RWPE2 (cell line): ENCODE measurements at places on chromosomes 3 and 15.
A peak's percentile ranks its signal among the peaks of the same experiment; 100 is the strongest.

DNA sequence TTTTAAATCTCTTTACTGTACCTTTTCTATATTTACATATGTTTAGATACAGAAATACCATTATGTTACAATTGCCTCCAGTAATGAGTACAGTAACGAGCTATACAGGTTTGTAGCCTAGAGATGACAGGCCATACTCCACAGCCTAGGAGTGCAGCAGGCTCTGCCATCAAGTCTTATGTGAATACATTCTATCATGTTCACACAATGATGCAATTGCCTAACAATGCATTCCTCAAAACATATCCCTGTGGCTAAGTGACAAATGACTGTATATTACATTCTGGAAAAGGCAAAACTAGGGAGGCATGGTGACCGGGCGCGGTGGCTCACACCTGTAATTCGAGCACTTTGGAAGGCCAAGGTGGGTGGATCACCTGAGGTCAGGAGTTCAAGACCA is 192.4 kb upstream of the IGF1R start:
- H3K27ac ChIP-seq = no peak overlapping the region
- no peak overlapping the region for H3K4me3 ChIP-seq
- H3K27me3 ChIP-seq = peaks cover 15% of the 10 kb centered on the region
- no peaks in the 10 kb centered on the region for H3K36me3 ChIP-seq

DNA sequence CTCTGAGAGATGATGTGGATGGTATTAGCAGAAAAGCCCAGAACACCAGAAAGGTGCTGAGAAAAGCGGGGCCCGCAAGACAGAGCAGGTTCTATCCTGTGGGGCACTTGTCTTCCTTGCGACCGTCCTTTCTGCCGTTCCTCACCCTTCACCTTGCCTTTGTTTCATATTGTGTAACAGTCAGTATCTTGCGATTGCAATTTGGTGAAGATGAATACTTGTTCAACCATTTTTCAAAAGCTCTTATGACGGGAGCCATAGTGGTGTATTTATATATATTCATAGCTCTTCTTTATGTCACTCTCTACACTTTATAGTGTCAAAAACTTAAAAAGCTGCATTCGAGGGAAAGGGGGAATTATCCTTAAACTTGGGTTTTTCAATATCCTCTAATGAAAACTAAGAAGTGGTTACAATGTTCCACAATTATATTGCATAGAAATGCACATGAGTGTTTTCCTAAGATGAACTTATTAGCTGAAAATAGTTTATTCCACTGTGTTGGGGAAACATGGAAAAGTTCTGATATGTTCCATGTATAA is 797 bp downstream of the MAP3K13 start:
- no peaks in the 10 kb centered on the region for H3K27me3 ChIP-seq
- no peak for DNase-seq
- H3K4me3 ChIP-seq = peak overlapping the region; percentile 38
- H3K27ac ChIP-seq = peak overlapping the region; percentile 68
- H3K36me3 ChIP-seq = no peaks in the 10 kb centered on the region
- H3K4me1 ChIP-seq = peaks cover 30% of the 10 kb centered on the region

GRCh38 chr3:25452740-25453139 is 24.7 kb downstream of the RARB start:
- H3K36me3 ChIP-seq = no peaks in the 10 kb centered on the region
- H3K4me3 ChIP-seq = no peak overlapping the region
- H3K27me3 ChIP-seq = no peaks in the 10 kb centered on the region
- DNase-seq = no peak
- peaks cover 8% of the 10 kb centered on the region for H3K4me1 ChIP-seq

GRCh38 chr3:63576846-63577245 is 75.6 kb upstream of the SNTN start:
- no peak overlapping the region for H3K4me3 ChIP-seq
- H3K27me3 ChIP-seq = no peaks in the 10 kb centered on the region
- no peak overlapping the region for H3K27ac ChIP-seq
- no peaks in the 10 kb centered on the region for H3K36me3 ChIP-seq
- H3K4me1 ChIP-seq = peaks cover 5% of the 10 kb centered on the region
- DNase-seq = no peak

DNA sequence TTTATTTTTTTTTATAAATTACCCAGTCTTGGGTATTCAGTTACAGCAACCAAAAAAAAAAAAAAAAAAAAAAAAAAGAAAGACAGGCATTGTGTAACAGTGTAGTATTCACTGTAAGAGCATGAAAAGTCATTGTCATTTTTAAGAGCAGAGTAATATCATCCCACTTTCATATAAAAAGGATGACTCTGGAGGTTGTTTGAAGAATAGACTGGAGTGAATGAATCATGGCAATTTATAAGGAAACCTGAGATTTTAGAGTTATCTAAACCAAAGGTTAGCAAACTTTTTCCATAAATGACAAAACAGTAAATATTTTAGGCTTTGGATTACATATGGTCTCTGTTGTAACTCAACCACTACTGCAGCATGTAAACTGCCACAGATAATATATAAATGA is 794.9 kb downstream of the NTRK3 start:
- no peak overlapping the region for H3K4me3 ChIP-seq
- peaks cover 27% of the 10 kb centered on the region for H3K4me1 ChIP-seq
- peak overlapping the region; percentile 36 for H3K27ac ChIP-seq
- no peaks in the 10 kb centered on the region for H3K36me3 ChIP-seq

DNA sequence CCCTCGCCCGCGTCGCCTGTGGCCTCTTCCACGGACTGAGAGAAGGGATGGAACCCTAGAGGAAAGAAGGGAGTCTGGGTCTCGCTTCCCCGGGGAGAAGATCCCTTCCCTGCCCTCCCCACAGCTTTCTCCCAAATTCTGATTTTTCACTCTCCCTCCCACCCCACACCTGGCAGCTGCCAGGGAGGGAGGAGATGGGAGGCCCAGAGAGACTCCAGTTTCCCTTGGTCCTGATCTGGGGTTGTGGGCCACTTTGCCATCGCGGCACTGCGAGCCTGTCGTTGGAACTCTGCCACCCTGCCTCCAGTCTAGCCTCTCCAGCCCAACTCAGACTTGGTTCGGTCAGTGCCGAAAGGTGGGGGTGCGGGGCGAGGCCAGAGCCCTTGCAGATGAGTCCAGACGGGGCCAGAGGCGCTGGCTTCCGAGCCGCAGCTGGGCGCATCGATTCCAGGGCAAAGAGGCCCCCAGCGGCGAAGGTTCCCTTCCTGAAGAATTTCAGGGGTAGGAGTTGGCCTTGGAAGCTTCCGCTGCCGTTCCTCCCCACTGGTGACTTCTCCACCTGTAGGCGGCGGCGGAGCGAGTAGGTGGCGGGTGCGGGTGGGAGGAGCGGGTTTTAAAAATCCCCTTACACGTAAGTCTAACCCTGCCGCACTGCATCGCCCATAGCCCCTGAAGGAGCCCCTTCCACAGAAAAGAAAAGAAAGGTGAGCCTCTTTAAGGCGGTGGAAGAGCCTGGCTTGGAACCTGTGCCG is 5.2 kb downstream of the WNT5A start:
- H3K4me3 ChIP-seq = no peak overlapping the region
- H3K27ac ChIP-seq = no peak overlapping the region
- H3K4me1 ChIP-seq = peaks cover 5% of the 10 kb centered on the region
- H3K36me3 ChIP-seq = peaks cover 30% of the 10 kb centered on the region
- DNase-seq = no peak

- H3K36me3 ChIP-seq = no peaks in the 10 kb centered on the region
- no peak overlapping the region for H3K4me3 ChIP-seq
- H3K4me1 ChIP-seq = peaks cover 41% of the 10 kb centered on the region
- no peak for DNase-seq
Measured at GRCh38 chr3:16056217-16056616, 118.3 kb upstream of the GALNT15 start.

GRCh38 chr3:47162697-47163168 is 1.2 kb downstream of the SETD2 start:
- 0 out of 2 replicates have a peak, but pooled peaks cover 3% of the 10 kb centered on the region for H3K36me3 ChIP-seq
- DNase-seq = no peak
- H3K4me1 ChIP-seq = peaks cover 8% of the 10 kb centered on the region
- peak overlapping the region; percentile 67 for H3K4me3 ChIP-seq
- peak overlapping the region; percentile 81 for H3K27ac ChIP-seq

DNA sequence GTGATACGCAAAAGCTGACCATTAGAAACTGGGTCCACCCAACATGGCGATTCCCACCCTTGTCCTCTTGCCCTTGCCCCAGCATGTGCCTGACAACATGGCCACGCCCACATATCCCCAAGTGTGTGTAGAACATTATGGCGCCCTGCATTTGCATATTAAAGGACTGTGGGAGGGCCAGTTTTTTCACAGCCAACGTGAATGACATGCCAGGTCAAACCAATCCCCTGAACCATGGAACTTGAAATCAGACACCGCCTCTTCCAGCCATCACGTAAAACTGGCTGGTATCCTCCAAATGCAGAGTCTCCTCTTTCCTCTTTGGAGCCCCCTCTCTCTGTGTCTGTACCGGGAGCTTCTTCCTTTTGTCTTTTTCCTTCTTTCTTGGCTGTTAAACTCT is 156.7 kb upstream of the EPHA6 start:
- H3K4me1 ChIP-seq = no peaks in the 10 kb centered on the region
- no peaks in the 10 kb centered on the region for H3K27me3 ChIP-seq
- DNase-seq = no peak
- no peaks in the 10 kb centered on the region for H3K36me3 ChIP-seq
- no peak overlapping the region for H3K27ac ChIP-seq
- no peak overlapping the region for H3K4me3 ChIP-seq

DNA sequence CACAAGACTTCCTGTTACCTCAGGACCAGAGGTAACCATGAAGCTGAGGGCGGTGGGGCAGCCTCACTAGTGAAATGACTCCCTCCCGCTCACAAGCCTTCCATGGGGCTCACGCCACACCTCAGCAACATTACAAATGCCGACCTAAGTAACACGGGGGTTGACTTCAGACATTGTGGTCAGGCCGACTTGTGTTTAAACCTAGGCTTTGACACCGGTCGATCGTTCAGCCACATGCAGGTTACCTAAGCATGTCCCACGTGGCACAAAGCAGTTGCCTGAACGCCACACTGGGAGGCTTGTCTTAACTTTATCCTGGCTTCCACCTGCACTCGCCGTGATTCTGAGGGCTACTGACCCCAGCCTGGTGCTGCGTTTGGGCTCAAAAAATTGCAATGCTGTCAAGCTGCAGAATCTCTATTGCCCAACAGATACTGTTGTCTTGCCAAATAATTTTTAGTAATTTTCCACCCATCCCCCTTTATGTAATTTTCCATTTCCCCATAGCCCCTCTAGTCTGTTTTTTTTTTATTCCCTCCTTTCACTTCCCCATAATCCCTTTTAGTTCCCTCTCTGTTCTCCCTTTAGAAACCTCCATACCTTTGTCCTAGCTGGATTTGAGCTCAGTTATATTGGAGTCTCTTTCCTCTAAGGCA is 158.6 kb upstream of the RGMA start:
- H3K36me3 ChIP-seq = no peaks in the 10 kb centered on the region
- no peaks in the 10 kb centered on the region for H3K4me1 ChIP-seq
- DNase-seq = no peak
- no peak overlapping the region for H3K27ac ChIP-seq
- peaks cover 8% of the 10 kb centered on the region for H3K27me3 ChIP-seq

DNA sequence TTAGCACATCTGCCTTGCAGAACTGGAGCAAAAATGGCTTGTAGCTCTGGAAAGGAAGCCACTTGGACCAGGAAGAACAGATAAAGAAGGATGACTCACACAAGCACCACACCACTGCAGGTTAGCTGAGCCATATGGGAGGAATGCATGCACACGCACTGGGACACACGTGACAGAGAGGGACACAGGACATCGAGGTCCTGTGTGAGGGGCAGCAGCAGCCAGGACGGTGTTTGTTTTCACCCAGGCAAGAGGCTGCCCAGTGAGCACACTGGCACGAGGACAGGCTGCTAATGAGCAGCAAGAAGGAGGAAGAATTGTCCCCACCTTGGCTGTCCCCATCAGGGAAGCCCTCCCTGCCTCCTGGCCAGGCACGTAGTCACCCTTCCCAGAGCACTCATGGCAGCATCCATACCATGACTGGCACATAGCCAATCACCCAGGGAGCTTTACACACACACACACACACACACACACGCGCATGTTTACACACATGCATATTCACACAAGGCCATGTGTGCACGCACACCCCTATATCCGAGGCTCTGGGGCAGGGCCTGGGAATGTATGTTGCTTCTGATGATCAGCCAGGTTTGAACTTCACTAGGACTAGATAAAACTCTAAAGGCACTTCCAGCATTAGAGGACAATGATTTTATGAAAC is 24.0 kb upstream of the SPTBN5 start:
- H3K27me3 ChIP-seq = no peaks in the 10 kb centered on the region
- peak overlapping the region; percentile 38 for H3K27ac ChIP-seq
- peaks cover 87% of the 10 kb centered on the region for H3K36me3 ChIP-seq
- peak; percentile 45 for DNase-seq
- H3K4me1 ChIP-seq = peaks cover 12% of the 10 kb centered on the region

- DNase-seq = no peak
- H3K27ac ChIP-seq = peak overlapping the region; percentile 1
- H3K4me1 ChIP-seq = peaks cover 7% of the 10 kb centered on the region
- no peaks in the 10 kb centered on the region for H3K27me3 ChIP-seq
- no peak overlapping the region for H3K4me3 ChIP-seq
Measured at GRCh38 chr3:186540835-186541226, 3.3 kb downstream of the CRYGS start.

GRCh38 chr3:41882956-41883355 is 78.9 kb downstream of the ULK4 start:
- no peaks in the 10 kb centered on the region for H3K4me1 ChIP-seq
- no peak for DNase-seq
- H3K27me3 ChIP-seq = no peaks in the 10 kb centered on the region
- H3K4me3 ChIP-seq = no peak overlapping the region

DNA sequence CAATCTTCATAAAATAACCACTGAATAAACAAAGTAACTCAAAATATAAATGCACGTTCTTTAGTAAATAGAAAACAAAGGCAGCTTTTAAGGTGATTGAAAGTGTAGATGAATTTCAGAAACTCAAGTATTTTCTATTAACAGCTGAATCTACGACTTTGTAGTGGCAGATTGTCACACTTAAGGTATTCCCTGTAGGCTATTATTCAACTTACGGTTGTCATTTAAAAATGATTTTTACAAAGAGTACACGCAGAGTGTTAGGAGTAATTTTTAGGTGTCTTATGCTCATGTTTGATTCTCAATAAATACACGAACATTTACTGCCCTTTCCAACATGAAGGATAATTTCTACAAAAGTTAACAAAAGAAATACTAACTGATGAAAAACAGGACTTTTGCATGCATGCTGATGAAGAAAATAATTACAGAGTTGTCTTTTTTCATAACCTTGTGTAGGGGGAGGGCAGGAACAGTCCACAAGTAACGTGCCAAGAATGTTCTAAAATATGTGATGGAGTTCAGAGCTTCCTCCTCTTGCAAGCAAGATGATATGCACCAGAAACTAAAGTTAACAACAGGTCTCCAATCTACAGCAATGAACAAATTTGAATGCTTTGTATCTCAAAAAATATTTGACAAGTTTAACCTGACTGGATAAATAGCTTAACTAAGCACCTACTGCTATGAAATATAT is 16.7 kb downstream of the DCBLD2 start:
- no peaks in the 10 kb centered on the region for H3K27me3 ChIP-seq
- peak overlapping the region; percentile 78 for H3K27ac ChIP-seq
- H3K36me3 ChIP-seq = peaks cover 76% of the 10 kb centered on the region

- no peaks in the 10 kb centered on the region for H3K4me1 ChIP-seq
- no peak for DNase-seq
- peaks cover 26% of the 10 kb centered on the region for H3K36me3 ChIP-seq
- H3K27me3 ChIP-seq = no peaks in the 10 kb centered on the region
- H3K27ac ChIP-seq = no peak overlapping the region
- H3K4me3 ChIP-seq = no peak overlapping the region
Measured at GRCh38 chr3:46970391-46971091, 6.0 kb downstream of the CCDC12 start.
